ENCODE measurements at places on chromosomes 11 and 22. TPM values are rescaled to one million over a fixed set of nuclear protein-coding genes. Genes with fewer than 3 reads are reported as not detected.

DNA sequence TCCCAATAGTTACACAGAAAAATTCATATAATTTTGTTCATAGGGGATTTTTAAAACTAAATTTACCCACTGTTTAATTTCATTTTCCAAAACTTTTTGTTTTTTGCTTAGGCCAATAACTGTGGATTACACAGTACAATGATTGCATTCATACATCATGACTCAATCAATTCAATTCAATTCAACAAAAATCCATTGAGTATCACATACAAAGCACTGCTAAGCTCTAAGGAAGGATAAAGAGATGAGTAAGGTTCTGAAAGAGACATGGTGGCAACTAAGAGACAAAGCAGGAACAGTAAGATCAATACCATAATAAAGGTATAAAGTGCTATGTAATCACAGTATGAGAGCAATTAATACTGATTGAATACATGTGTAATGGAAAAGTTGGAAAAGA is 9.4 kb upstream of the LAYN start:
- no peak for DNase-seq

- DNase-seq, result no peak
Measured at GRCh38 chr22:44347549-44347948, 34.8 kb upstream of the SHISAL1 start.

DNA sequence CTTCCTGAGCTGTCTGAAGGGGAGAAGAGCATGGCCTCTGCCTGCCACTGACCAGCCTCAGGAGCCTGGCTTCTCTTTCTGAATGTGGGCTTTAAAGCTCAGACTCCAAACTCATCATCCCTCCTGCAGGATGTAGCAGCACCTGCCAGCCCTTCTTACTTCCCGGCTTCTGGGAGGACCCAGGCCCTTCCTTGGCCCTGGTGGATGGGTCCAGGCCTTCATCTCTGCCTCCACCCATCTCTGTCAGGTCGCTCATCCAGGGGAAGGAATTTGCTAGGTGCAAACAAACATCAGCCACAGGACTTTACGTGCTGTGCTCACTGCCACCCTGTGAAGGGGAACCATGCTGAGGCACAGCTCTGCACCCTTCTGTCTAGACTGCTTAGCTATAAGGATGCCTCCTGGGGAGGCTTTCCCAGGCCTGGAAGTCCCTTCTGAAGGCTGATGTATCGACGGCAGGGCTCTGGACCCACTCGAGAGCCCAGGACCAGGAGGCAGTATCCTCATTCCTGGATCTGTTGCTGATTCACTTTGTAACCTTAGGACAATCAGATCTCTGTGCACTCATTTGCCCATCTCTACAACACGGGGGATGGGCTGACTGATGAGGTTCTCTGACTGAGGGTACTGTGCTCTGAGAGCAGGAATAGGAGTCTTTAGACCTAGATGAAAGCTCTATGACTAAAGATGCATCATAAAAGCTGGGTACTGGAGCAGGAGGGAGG is 30.9 kb downstream of the USP35 start:
- DNase-seq, result no peak

DNA sequence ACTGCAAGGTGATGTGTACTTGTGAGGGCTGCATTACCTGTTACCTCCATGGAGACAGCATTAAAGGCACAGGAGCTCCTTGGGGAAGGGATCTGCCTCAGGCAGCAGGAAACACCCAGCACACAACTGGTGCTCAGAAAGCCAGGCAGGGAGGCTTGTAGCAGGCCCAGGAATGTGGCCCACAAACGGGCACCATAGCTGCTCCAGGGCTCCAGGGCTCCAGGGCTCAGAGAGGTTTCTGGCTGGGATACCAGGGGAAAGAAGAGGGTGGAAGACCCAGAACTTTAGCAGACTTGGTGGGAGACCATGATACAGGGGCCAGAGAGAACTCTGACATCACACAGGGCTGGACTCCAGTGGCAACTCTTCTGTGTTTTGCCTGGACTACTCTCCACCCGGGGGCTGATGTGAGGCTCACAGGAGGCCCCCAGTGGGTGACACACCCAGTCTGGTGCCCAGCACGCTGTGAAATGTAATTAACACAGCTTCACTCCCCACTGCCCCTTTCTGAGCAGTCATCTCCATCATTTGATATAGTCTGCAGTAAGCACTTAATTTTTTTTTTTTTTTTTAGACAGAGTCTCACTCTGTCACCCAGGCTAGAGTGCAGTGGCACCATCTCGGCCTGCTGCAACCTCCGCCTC is 14.7 kb upstream of the SULT4A1 start:
- no peak for DNase-seq

DNA sequence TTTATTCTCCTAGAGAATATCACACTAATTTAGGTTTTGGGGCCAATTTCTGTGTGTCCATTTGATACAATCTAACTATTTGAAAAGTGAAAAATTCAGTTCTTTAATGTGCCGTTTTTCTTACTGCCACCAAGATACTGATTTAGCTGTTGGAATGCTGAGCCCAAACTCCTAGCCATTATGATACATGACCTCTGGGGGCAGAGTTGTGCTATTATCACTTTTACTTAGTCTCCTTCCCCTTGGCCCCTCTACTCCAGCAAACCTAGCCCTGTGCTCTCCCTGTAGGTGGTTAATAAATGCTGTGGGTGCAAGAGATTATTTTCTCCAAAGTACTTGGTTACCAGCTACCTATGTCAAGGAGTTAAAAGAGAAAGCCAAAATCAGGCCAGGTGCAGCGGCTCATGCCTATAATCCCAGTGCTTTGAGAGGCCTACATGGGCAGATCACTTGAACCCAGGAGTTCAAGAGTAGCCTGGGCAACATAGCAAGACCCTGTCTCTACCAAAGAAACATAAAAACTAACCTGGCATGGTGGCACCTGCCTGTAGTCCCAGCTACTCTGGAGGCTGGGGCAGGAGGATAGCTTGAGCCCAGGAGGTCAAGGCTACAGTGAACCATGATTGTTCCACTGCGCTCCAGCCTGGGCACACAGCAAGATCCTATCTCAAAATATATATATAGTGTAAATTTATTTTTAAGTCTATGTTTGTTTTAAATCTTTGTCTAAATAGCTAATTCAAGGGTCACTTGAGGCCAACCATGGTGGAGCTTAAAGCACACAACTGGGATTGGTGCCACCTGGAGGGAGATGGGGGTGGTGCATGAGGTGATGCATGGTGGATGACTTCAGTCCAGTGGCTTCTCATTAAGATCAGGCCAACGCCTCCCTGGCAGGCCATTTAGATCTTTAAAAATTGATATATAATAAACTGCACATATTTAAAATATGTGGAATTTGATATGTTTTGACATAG is 193.2 kb upstream of the PLET1 start:
- DNase-seq, result no peak

DNA sequence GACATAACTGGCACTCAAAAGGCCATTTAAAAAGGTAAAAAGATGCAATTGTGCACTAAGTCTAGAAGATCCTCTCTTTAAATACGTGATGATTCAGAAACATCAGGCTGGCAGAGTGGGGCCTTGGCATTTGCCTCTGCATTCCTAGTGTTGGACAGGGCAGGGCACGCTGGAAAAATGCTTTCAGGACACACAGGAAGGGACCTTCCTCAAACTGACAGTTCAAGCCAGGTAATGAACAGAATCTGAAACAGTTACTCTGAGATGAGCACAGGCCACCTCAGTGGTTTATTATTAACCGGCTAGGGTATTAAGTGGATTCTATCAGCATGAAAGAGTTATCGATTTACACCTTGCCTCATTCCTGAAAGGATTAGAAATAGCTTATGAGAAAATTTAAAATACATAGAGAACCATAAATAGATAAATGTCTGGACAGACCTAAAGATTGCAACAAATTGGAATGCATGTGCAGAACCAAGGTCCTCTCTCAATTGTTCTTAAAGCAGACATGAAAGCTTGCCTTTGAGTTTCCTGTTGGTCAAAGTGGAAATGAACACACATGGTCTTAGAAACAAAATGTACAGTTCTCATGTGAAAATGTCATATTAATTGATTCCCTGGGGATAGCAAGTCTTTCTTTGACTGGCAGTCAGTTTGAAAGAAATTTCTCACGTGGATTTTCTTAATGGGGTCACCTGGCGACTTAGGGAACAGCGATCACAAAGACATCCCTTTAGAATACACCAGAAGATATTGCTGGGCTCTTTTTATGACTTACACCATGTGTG is 21.5 kb upstream of the CSNK2A3 start:
- DNase-seq, result no peak

DNA sequence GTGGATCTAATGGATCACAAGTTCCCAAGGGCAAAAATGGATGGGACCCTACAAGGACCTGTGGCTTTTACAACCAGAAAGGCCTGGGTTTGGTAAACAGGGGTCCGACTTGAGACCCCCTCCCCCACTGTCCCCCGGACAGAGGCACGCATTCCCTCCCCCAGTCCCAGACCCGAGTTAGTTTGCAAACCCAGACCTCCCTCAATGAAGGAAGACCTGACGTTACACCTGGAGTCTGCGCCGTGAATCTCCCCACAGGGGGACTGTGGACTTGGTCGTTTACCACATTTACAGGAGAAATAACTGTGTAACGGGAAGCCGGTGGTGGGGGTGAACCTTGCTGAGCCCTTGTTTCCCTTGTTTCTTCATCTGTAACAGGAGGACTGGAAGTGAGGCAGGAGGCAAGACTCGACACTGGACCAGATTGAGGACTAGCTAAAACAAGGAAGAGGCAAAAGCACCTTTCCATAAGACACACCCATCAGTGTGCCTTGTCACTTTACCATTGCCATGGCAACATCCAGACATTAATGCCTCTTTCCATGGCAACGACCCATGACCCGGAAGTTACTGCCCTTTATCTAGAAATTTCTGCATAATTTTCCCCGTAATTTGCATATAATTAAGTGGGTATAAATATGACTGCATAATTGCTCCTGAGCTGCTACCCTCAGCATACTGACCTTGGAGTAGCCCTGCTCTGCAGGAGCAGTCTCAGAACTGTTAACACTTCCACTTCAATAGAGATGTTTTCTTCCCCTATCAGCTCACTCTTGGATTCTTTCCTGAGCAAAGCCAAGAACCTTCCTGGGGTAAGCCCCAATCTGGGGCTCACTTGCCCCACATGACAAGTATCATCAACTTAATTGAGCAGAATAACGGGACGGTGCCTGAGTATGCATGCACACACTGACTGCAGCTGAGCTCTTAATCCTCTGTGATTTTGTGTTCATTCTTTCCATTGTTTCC is 25.4 kb downstream of the PDGFB start:
- peak; percentile 24 for DNase-seq

DNA sequence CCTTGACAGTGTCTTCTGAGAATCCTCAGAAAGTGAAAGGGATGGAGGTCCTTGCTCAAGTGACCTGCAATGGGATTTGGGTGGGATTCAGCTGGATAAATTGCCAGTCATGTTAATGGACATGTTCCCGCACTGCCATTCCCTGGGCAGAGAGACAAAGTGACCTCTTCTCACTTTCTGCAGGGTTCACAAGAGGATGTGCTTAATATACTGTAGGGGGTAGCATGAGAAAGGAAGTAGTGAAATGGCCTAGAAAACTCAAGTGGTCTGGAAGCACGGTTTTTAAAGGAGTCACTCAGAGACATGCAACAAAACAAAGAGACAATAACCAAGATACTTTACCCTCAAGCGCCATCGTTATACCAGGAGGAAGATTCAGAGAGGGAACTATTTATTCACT is 70.2 kb downstream of the NELL1 start:
- no peak for DNase-seq

- no peak for DNase-seq
Measured at GRCh38 chr22:42190274-42190673, 59.7 kb upstream of the CYP2D6 start.

GRCh38 chr11:64364435-64364834 is 5.5 kb downstream of the RPS6KA4 start:
- DNase-seq, result no peak

DNA sequence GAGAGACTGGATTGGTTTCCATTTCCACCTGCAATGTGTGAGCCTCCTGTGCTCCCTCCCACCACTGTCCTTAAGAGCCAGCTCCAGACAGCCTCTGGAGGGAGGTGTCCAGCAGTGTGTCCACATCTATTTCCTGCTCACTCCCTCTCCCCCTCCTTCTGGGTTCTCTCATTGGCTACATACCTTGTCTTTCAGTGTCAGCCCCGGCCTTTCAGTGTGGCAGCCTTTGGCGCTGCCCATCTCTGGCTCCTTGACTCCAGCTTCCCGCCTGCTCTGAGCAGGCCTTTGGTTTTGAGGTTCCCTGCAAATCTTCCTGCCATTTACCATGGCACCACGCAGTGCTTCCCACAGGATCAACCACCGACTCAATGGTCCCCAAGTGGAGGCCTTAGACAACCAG is 19.0 kb upstream of the PTPRJ start:
- DNase-seq, result no peak

DNA sequence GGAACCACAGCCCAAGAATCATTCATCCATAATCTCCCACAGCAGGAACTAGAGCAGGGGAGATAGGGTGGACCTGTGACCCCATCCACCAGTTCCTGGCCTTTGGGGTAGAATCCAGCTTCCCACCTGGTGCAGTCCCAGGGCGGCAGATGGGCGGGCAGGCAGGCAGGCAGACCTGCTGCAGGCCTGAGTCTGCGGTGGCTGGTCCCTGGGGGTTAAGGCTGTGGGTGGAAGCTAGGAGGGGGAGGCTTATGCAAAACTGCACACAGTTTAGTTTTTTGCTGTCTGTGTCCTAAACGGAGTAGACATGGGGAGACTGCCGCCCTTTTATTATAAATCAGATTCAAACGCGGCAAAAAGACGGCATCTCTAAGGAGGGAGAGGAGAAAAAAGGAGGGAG is 4.5 kb upstream of the NEFH start:
- DNase-seq, result no peak

- DNase-seq, result no peak
Measured at GRCh38 chr22:46183733-46184132, 33.4 kb downstream of the PPARA start.

GRCh38 chr22:23061471-23062280 is 8.6 kb upstream of the GNAZ start:
- peak; percentile 37 for DNase-seq

- DNase-seq, result no peak
Measured at GRCh38 chr11:78427615-78428265, 10.1 kb upstream of the GAB2 start.

- peak; percentile 17 for DNase-seq
Measured at GRCh38 chr22:47366026-47366767, 603.7 kb downstream of the TBC1D22A start.

DNA sequence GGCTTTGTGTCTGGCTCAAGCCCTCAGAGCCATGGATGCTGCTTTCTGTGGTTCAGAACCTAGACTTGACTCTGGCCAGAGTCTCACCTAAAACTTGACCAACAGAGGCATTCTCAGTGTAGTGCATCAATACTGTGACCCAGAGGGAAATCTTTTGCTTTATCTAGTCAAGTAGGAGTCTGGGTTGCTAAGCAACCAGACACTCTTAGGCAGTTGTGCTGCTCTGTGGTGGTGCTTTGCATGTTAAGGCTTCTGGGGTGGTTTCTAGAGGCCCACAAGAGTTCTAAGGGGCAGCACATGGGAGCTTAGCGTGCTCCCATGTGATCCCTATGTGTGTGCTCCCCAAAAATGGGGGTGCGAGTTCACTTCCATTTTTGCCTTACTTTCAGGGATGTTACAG is 224.6 kb upstream of the PLET1 start:
- DNase-seq, result no peak

- DNase-seq, result no peak
Measured at GRCh38 chr22:40120848-40121247, 56.9 kb upstream of the TNRC6B start.

- DNase-seq, result peak; percentile 80
Measured at GRCh38 chr11:69444381-69445130, 36.9 kb upstream of the LINC01488 start.

- peak; percentile 77 for DNase-seq
Measured at GRCh38 chr11:118198370-118198769, 21.9 kb upstream of the SCN2B start.

The IL18 gene
- 20.0 TPM for total RNA-seq

The RBX1 gene
- total RNA-seq, result 51.7 TPM

The INPP5J gene
- 4.8 TPM for total RNA-seq

The THY1 gene
- total RNA-seq, result 4.5 TPM

The SLC35F2 gene
- total RNA-seq, result 8.0 TPM

The TRPC6 gene
- total RNA-seq, result 5.8 TPM

The CARNS1 gene
- 1.3 TPM for total RNA-seq

The CATSPER1 gene
- not detected for total RNA-seq

Measured in ureter (tissue), 1 donor.